ENCODE measurements at places on chromosomes 4 and X. TPM values are rescaled to one million over a fixed set of nuclear protein-coding genes. Genes with fewer than 3 reads are reported as not detected.

PPEF1 gene
- 0.30 TPM for total RNA-seq

FAM184B gene
- not detected for total RNA-seq

ESX1 gene
- total RNA-seq: not detected

- no peak for DNase-seq
Observed at GRCh38 chrX:11666952-11667685, 1.4 kb upstream of the ARHGAP6 start.

CD38 gene
- total RNA-seq: 2.5 TPM

DNA sequence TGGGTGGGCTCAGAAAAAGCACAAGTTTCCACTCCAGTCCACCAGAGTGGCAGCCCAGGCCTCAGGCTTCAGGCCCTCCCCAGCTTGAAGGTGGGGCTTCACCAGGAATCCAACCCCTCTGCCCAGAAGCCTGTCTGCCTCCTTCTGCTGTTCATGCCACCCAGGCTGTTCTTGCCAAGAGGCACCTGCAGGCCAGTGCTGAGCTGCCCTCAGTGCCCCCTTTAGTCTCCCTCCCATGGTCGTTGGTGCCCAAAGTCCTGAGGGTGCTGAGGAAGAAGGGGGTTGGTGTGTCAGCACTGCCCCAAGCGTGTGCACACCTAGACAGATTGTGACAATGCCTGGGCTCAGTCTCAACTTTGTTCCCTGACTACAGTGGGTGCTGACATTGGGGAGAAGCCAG is 475.3 kb downstream of the EPHA5 start:
- no peak for DNase-seq

DNA sequence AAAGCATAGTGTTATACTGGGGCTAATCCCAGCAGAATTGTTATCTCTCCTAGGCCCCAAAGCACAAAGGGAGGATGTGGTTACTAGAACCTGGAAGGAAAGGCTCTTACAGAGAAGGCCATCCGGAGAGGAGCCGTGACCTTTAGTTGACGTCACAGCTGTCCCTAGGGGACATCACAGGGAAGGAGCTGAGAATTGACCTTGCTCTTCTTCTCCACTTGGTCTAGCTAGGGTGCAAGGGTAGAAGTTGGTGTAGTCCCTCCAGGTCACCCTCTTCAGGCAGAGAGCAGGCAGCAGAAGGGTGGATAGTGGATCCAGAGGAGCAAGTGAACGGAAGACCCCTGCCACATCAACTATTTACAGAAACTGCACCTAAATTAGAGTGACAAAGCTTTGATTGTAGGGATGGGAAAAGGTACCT is 22.8 kb upstream of the FGF2 start:
- no peak for DNase-seq

PDGFC gene
- 14.9 TPM for total RNA-seq

- DNase-seq: no peak
Observed at GRCh38 chr4:37594099-37594498, 92.1 kb downstream of the RELL1 start.

SHROOM2 gene
- total RNA-seq: 0.70 TPM

DNA sequence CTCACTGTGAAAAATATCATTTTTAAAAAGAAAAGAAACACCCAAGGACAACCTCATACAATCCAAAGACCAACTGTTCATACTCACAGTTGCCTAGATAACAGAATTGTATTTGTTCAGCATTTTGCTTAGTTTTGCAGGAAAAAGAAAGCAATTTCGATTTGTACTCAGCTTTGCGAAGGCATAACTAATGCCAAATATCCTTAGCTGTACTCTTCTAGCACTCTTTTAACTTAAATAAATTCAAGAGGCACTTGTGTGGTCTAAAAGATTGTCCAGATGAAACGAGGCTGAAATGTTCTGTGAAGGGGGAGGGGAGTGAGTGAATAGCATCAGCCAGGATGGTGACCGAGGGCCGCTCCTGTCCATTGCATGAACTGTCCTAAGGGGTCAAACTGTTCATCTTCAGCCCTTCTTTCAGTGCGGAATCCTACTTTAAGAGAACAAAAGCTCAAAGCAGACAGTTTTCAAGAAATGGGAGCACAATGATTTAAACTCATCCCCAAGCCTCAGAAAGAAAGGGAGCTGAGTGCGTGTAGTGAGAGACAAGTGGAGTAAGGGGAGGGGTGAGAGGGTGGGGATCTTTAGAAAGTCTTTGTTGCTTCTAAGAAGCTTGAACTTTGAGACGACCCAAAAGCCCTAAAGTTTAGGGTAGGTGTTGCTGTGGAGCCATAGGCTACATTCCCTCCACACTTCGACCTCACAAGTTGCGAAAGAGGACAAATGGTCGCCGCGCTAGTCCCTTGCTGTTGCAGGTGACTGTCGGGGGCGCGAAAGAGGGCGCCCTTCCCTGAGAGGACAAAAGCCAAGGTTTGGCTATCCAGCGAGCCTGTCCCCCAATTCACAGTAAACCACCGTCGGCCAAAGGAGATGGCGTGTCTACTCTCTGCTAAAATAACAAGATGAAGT is 4.0 kb upstream of the NEUROG2 start:
- no peak for DNase-seq

PAGE3 gene
- not detected for total RNA-seq

- no peak for DNase-seq
Observed at GRCh38 chrX:132820675-132821074, 137.8 kb downstream of the HS6ST2 start.

- no peak for DNase-seq
Observed at GRCh38 chrX:151710457-151710856, 5.4 kb upstream of the FATE1 start.

DNA sequence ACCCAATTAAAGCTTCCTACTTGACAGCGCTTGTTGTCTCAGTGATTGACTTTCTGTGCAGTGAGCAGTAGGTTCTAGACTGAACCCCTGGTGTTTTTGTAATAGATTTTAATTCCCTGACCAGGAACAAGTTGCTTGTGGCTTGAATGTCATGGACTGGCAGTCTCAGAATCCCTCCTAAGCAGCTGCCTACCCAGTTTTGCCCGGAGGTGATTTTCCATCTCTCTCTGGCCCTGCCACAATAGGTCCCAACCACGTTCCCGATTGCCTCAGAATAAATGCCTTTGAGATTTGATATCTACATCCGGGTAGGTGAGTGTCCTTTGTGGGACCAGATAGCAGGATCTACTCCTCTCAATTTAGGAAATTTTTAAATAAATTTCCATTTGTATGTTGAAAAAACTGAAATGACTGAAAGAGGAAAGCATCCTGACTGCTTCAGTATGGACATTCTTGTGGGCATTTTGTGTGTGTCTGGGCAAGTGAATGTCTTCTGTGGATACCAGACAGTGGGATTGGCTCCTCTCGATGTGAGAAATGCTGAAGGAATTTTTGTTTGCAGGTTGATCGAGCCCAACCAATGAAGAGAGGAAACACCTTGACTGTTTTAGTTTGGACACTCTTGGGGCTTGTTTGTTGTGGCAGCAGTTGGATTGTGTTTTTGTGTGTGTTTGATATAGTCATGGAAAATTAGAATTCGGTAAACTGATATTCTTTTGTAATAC is 1607.4 kb downstream of the C4orf33 start:
- no peak for DNase-seq

DNA sequence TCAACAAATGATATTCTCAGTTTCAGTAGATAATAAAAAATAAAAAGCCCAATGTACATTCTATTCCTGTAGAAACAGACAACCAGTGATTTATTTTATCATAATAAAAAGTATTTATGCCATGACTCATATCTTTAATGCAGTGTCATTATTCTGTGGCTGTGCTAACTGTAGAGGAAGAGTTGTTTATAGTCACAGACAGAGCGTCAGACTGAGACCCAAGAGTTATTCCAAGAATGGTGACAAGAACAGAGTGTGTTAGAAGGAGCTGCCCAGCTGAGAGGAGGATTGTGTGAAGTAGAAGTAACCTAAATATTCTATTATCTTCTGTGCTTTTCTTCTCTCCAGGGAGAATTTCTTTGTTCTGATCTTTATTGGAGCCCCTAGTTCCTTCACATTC is 210.7 kb downstream of the PPP1R2C start:
- no peak for DNase-seq

DNA sequence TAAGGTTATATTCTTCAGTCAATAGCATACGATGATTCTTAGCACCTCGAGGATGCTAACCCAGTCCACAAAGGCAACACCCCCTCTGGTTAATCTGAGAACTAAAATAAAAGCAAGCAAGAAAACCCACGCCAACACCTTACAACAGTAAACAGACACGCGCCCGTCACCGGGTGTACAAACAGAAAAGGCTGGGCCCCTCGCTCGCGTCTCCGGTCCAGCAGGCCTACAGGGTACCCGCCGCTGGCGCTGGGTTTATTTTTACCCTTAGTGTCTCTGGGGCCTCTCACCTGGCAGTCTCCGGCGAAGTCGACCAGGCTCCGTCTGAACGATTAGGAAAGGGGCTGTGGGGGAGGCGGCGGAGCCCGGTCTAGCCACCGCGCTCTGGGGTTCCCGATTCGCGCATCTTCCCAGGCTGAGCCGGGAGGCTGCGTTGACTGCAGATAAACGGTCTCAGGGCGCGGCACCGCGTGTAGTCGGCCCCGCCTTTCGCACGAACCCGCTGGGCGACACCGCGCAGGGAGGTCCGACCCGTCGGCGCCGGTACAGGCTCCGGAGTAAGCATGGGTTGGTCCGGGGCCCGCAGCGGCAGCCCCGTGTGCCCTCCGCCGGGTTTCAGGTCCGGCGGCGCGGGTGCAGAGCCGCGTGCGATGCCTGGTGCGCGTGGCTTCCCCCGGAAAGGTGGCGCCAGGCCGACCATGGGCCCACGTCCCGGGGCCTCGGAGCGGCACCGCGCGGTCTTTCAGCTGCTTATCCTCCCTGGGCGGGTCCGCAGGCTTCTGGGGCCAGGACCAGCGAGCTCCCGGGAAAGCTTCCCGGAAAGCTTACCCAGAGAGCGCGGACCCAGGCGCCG is 441 bp downstream of the SLC9B2 start:
- peak; percentile 83 for DNase-seq

GRCh38 chrX:19725641-19726040 is 161.8 kb downstream of the SH3KBP1 start:
- DNase-seq: no peak

REELD1 gene
- not detected for total RNA-seq

- no peak for DNase-seq
Observed at GRCh38 chr4:38803833-38804653, 548 bp downstream of the TLR1 start.

PCDH11X gene
- 0.11 TPM for total RNA-seq

GRCh38 chrX:34144246-34144645 is 12.1 kb upstream of the FAM47A start:
- DNase-seq: no peak

DNA sequence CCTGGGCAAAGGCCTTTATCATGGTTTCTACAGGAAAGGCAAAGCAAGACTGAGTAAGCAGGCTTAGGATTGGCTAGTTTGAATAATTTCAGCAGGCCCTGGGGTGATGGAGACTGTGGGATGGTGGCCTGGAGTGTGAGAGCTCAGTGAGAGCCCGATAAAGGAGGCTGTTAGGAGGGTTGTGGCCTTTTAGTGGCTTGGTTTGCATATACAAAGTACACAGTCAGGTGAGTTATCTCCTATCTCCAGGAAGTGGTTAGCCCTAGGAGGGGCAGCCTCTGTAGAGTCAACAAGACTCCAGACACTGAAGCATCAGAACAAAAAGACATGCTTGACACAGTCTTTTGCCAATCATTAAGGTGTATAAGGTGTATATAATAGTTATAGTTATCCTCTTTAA is 157.2 kb downstream of the CFAP299 start:
- DNase-seq: no peak

- no peak for DNase-seq
Observed at GRCh38 chrX:15214588-15214987, 55.3 kb downstream of the ASB9 start.

C4orf54 gene
- 0.73 TPM for total RNA-seq

GRCh38 chrX:98731821-98732220 is 1678.3 kb downstream of the PCDH19 start:
- no peak for DNase-seq

DNA sequence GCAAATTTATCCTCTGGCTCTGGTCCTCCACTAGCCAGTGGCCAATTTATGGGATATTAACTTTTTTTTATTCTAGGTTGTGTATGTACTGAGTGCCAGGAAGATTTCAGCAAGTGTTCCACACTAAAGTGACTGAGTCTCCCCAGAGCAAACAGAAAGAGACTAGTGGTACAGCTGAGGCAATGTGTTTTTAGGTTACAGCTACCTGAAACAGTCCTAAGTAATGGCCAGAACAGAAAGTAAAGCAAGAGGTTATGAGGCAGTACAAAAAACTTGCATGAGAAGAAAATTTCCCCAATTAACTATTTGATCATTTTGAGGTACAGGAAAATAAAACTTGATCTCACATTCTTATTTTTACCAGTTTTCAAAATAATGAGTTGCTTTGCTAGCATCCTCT is 31.2 kb downstream of the PRDM8 start:
- DNase-seq: no peak
